ENCODE measurements at places on chromosomes 6 and 20.

GRCh38 chr6:124795643-124796463 is 166.4 kb upstream of the RNF217 start:
- no peak for DNase-seq

DNA sequence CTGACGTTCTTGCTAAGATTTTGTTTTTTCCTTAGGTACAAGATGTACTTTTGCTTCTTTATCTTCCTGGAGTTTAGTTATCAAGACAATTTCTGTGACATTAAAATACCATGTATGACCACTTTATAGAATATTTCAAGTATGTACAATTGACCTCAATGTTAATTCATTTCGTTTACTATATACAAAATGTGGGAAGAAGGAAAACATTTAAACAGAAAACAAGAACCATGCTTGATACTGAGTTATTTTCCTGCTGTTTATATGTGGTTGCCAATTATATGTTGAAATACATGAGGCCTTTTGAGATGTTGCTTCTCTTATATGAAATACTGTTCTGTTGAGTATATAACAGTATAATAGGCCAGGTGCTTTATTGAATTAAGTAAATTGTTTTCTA is 184.3 kb downstream of the JARID2 start:
- peak; percentile 51 for DNase-seq

DNA sequence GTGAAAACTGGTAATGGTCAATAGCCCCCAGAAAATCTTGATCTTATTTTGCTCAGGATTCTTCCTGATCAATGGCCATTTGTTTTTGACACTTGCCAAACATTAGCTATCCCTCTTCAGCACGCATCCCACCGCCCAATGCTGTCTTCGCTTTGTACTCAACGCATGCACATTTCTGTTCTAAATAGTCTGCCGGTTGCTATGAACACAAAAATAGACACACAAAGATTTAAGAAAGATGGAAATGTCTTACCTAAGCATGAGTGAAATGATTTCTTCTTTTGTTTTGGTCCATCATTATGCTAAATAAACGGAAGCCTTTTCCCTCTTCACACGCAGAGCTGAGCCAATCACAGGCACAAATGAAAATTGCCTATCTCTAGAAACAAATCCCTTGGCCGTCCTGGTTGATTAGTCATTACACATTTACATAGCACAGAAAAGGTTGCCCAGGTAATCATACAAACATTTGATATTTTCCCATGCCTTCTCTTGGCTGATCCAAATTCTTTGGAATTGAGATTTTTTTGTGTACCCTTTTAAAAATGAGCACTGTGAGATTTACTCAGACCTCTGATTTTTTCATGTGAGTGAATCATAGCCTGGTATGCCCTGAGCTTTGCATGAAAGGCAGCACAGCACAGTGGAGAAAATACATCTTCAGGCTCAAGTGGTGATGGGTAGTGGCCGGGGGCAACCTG is 70.5 kb upstream of the FAM184A start:
- peak; percentile 65 for DNase-seq

- no peak for DNase-seq
Observed at GRCh38 chr6:91291071-91291470, 704.2 kb upstream of the MAP3K7 start.

GRCh38 chr20:24736131-24736843 is 212.8 kb upstream of the CST7 start:
- no peak for DNase-seq

- DNase-seq = peak; percentile 35
Observed at GRCh38 chr6:90295854-90296340, 746 bp downstream of the BACH2 start.

GRCh38 chr20:24132246-24132645 is 143.7 kb upstream of the GGTLC1 start:
- DNase-seq = no peak

GRCh38 chr6:145814035-145814500 is 527 bp downstream of the FBXO30 start:
- peak; percentile 46 for DNase-seq

GRCh38 chr6:41379306-41379705 is 43.9 kb downstream of the NCR2 start:
- DNase-seq = no peak

- DNase-seq = peak; percentile 99
Observed at GRCh38 chr6:156953479-156954146, 176.4 kb downstream of the ARID1B start.

- DNase-seq = no peak
Observed at GRCh38 chr6:85672623-85673022, 29.9 kb upstream of the SYNCRIP start.

- DNase-seq = no peak
Observed at GRCh38 chr20:63172726-63173125, 43.2 kb downstream of the YTHDF1 start.

- DNase-seq = peak; percentile 71
Observed at GRCh38 chr20:35306931-35307517, 14.8 kb upstream of the FAM83C start.

DNA sequence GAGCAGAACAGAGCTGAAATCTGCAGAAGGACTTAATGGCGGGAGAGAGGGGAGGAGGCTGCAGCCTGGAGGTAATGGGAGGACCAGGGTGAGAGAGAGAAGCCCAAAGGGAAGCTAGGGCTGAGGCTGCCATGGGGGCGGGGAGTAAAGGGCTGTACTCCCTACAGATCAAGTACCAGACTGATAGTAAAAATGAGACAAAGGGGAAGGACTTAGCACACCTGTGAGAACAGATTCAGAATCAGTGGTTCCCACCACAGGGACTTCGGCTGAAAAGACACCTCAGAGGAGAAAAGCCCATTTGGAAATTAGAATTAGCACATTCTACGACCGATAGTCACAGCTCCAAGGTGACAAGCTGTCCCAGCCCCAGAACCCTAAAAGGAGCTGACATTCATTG is 6.4 kb upstream of the TBXT start:
- DNase-seq = no peak

DNA sequence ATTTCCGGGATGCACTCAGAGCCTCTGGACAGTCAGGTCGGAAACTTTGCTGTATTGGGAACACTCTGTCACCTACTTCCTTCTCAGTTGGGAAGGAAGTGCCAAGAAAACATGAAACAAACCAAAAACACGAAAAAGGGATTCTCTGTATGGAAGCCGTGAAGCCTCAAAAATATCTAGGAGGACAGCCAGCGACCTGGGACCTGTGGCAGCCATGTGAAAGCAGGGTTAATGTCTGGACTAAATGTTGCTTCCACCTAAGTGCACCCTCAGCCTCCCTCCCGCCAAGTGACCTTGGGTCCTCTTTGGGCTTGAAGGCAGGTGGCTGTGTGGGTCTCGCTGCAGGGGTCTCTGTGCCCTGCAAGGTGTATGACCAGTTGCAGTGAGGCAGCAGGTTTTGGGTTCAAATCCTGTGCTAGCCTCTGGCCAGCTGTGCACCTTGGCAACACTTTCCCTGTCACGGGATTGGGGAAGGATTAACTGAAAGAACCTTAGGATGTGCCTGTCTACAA is 851 bp downstream of the MAVS start:
- DNase-seq = no peak

GRCh38 chr6:169529931-169530751 is 171.7 kb downstream of the WDR27 start:
- peak; percentile 97 for DNase-seq

DNA sequence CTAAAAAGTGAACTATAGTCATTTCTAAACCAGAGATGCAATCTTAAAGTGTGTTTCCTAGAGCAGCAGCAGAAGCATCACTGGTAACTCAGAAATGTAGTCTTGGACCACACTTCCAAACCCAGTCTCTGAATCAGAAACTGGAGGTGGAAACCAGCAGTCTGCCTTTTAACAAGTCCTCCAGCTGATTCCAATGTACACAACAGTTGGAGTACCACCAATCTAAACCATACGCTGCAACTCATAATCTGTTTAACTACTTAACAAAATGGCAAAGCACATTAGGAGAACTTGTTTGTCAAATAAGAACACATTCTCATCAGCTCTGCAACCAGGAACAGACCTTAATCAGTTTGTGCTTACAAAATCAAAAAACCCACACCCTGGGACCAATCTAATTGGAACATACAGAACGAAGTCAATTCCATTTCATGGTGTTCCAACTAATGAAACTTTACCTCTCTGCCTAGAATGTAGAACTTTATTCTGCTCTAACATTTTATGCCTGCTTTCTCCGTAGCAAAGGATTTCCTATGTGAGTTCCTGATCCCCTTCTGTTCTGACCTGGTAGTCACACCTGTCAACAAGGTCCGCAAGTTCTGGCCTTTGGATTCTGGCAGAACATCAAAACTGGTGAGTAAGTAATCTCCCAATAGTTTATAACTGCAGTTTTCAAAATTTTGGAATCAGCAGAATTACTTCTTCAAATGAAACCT is 390.4 kb downstream of the HTR1B start:
- no peak for DNase-seq

DNA sequence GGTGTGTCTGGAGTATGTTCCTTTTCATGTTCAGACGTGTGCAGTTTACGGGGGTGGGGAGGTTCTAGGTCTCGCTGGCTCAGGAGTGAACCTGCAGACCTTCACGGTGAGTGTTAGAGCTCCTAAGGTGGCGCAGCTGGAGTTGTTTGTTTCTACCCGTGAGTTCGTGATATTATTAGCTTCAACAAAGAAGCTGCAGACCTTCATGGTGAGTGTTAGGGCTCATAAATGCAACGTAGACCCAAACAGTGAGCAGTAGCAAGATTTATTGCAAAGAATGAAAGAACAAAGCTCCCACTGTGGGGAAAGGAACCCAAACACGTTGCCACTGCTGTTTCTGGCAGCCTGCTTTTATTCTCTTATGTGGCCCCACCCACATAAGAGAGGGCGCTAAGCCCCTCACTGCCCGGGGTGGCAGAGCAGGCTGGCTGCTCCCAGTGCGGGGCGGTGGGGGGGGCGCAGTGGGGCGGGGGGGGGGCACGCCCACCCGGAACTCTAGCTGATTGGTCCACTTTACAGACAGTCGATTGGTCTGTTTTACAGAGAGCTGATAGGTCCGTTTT is 41.3 kb upstream of the GMPR start:
- DNase-seq = no peak

DNA sequence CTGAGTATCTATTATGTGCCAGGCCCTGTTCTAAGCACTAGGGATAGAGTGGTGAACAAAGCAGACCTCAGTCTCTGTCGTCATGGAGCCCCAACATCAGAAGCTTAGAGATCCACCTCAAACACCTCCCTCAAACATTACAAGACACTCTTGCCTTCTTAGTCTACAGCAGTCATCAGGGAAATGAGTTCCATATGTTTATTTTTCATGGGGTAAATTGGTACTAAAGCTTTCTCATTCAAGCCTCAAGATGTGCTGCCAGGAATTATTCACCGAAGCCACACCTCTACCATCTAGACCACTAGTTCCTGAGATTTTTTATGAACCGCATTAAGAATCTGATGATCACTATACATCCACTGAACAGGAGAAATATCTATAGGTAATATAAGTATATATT is 59.0 kb upstream of the TFB1M start:
- DNase-seq = peak; percentile 62

GRCh38 chr6:137121401-137121997 is 51.9 kb downstream of the IL22RA2 start:
- DNase-seq = no peak

DNA sequence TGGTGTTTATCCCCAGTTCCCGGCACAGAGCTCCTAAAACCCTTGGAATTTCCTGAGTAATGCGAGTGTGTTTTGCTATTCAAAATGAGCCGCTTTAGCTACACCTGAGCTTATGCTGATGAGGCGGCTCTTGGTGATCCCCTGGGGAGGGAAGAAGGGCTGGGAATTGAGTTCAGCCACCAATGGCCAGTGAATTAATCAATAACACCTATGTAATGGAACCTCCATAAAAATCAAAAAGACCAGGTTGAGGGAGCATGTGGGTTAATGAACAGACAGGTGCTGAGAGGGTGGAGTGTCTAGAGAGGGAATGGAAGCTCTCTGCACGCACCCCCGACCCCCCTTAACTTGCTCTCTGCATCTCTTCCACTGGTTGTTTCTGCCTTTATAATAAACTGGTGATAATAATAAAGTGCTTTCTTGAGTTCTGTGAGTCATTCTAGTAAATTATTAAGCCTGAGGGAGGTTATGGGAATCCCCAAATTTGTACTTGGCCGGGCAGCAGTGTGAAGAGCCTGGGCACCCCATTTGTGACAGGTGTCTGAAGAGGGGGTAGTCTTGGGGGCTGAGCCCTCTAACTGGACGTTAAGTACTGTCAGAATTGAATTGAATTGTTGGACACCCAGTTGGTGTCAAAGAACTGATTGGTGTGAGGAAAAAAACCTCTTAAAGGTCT is 24.6 kb upstream of the SERPINB1 start:
- DNase-seq = no peak

DNA sequence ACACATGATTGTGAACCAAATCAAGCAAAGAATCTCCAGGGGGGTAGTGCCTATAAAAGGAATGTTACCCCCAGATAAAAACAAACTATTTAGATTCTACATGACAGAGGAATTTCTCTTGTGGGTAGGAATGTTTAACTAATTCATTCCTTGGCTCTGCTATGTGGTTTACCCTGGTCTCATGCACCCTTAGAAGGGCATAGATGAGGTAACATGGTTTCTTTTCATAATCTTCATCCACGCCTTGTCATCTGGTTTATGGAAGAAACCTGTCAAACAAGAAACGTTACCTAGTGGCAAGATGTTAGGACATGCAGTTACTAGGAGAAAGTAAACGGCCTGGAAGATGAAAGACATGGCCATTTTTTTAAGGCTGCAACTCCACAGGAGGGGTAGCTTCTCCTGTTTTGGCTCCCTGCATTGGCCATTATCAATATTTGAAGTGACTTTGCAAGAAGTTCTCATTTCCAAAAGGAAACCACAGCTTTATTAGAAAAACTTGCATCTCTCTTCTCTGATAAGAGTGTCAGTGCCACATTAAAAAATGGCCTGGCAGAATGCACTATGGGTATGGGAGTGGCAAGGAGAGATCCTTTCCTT is 45.5 kb downstream of the STX11 start:
- DNase-seq = peak; percentile 33

GRCh38 chr20:46316984-46317684 is 8.8 kb upstream of the CDH22 start:
- DNase-seq = no peak

- peak; percentile 97 for DNase-seq
Observed at GRCh38 chr6:169162752-169163407, 90.8 kb downstream of the THBS2 start.

DNA sequence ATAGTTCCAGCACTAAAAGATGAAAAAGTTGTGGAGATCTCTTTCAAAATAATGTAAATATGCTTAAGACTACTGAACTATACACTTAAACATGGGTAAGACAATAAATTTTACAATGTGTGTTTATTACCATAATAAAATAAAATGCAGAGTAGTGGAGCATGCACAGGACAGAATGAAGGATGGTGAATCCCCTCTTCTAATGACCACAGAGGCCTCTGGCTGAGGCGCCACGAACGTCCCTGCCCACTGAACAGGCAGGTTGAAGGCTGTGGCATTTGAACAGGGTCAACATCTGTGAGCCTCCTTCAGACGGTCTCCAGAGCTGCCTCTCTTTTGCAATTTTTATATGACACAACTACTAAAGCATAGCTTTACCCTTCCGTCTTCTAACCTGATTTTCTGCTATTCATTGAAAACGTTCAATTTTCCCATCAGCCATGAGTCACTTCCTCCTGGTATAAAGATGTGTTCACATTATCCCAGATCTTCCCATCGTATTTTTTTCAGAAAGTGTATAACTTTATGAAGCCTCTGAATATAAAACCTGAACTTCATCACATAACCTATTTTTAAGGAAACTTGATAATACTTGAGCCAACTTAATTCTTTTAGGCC is 37.8 kb downstream of the ADGRF4 start:
- no peak for DNase-seq
